ENCODE measurements at places on chromosomes 12 and 14.

GRCh38 chr12:89651192-89651591 lies 57.4 kb downstream of the ATP2B1 start:
- no peak for DNase-seq

DNA sequence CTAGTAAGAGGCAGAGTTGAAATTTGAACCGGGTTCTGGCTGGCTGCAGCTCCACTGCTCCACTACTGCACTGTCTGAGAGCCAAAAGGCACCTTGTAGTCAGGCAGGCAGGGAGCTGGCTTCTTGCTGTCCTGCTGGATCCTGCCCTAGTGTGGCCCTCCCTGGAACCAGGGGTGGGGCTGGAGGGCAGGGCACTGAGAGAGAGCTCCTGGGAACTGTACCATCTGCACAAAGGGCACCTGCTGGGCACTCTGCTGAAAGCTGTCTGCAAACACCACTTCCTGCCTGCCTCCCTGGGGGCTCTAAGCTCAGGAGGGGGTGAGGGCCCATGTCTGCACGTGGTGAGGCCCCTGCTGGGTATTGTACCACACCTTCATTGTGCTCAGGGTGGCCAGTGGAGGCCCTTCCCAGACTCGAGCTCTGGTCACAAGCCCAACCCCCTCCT lies 19.0 kb upstream of the TCL1B start:
- DNase-seq, result no peak

DNA sequence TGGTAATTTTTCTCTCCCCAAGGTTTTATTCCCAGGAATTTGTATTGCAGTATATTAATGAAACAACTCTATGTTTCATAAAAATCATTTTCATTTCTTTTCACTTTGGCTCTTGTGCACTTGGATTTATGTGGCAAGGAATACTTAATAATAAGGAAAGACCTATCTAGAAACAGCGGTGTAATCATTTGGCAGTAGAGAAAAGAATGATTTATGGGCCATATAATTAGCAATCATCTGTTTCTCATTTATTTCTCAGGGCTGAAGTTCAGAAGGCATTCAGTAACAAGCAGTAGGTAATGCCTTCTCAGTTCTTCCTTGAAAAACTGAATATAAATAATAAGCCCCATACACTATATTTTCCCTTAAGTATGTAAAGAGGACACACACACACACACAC lies 172.6 kb downstream of the ANO4 start:
- DNase-seq, result no peak

GRCh38 chr12:72498354-72498753 lies 226.2 kb downstream of the TRHDE start:
- DNase-seq, result no peak

- no peak for DNase-seq
Observed at GRCh38 chr14:31877255-31877798, 199.8 kb upstream of the ARHGAP5 start.

GRCh38 chr14:100283984-100284881 lies 22.0 kb downstream of the SLC25A29 start:
- DNase-seq, result no peak

DNA sequence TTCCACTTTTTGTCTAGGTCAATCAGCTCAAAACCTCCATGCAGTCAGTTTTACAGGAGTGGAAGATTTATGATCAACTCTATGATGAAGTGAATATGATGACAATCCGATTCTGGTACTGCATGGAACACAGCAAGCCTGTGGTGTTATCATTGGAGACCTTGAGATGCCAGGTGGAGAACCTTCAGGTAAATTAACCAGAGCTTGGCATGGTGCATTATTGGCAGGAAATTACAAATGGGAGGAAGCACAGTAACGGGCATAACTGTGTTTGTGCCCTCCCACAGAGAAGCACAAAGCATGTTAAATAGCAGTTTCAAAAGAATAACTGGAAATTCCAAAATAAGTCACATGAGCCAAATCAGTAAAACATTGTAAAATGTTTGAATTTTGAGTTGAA lies 135.6 kb downstream of the ESR2 start:
- no peak for DNase-seq

- DNase-seq, result no peak
Observed at GRCh38 chr12:4957761-4958160, 48.1 kb downstream of the KCNA1 start.

- DNase-seq, result no peak
Observed at GRCh38 chr14:34027990-34028495, 77.2 kb upstream of the EGLN3 start.

DNA sequence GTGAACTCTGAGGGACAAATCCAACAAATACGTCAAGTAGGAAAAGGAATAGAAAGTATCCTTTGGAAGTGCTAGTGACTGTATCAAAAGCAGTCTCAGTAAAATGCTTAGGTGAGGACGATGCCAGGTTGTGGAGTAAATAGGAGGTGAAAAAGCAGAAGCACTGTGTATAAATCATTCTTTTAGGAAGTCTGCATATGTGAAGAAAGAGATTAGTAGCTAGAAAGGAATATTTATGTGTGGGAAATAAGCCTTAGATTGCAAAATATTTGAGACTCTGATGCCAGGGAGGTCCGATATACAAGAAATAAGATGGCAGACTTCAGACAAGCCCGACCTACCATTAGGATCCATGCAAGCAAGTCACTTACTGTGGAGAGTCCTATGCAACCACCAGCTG lies 7.9 kb downstream of the CEP128 start:
- DNase-seq, result no peak
